CD4-positive, alpha-beta T cell treated with Interleukin-10 for 1 hour (primary cell): ENCODE measurements at places on chromosomes 6 and 20.

GRCh38 chr20:24989162-24989561, 3.4 kb downstream of the APMAP start:
- no peak for DNase-seq

DNA sequence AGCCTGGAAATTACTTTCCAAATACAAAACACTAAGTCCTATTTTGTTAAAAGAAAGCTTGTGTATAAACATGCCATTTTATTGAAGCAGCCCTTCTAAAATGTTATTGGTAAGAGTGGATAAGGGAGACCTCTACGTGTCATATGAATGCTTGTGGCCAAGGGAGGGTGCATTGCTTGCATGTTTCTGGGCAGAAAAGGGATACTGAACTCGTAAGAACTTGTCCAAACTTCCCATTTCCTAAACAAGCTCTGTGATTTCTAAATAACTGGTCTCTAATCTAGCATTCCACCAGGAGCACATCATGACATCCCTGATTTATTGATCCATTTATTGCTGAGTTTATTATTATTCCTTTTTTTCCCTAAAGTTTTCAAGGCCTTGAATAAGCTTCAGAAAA, 474.1 kb downstream of the CD109 start:
- DNase-seq, result no peak

- DNase-seq, result no peak
These were observed 28.7 kb upstream of the RPS6KA2 start for GRCh38 chr6:166655713-166656229.

DNA sequence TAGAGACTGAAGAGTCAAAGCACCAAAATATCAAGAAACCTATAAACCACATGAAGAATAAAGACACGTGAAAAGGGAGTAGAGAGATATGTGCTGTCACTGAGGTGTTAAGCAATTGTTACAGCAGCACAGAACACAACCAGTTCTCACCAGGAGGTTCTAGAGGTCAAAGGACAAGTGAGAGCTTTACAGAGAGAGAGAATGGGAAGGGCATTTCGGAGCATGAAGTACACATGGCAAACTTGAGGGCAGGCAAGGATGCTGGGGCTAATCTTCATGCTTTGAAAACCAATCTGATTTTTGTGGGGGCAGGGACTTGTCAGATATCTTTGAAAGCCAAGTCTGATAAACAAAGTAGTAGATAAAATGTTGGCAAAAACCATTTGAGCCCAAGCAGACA, 142.3 kb upstream of the NRSN1 start:
- DNase-seq, result no peak

DNA sequence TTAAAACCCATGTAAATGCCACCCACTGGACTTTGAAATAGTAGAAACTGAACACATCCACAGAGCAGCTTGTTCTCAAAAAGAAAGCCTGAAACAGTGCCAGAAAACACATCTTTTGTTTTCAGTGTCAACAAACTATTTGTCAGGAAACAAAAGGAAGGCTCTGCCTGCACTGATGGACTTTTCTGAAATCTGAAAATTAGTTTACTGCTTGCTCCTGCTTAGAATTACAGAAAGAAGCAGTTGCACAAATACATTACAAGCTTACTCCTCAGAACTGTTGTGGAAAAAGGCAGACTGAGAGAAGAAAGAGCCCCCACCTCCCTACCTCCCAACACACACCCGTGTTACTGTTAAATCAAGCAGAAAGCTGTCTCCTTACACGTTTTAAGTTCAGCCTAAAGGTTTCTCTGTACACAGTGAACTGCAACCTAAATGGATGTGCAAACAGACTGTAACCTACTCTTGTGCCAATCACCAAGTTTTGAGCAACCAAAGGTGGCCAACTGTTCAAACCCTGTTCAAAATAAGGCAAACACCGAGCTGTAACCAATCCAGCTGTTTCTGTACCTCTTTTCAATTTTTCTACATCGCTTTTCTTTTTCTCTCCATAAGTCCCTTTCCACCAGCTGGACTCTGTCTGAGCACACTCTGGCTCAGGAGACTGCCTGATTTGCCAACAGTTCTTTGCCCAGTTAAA, 43.7 kb downstream of the FRK start:
- DNase-seq, result no peak

- no peak for DNase-seq
These were observed 31.1 kb downstream of the RANBP9 start for GRCh38 chr6:13680448-13680968.
